ENCODE measurements at places on chromosomes 2 and 18. TPM values are rescaled to one million over a fixed set of nuclear protein-coding genes. Genes with fewer than 3 reads are reported as not detected.

The CTNNA2 gene
- not detected for total RNA-seq

DNA sequence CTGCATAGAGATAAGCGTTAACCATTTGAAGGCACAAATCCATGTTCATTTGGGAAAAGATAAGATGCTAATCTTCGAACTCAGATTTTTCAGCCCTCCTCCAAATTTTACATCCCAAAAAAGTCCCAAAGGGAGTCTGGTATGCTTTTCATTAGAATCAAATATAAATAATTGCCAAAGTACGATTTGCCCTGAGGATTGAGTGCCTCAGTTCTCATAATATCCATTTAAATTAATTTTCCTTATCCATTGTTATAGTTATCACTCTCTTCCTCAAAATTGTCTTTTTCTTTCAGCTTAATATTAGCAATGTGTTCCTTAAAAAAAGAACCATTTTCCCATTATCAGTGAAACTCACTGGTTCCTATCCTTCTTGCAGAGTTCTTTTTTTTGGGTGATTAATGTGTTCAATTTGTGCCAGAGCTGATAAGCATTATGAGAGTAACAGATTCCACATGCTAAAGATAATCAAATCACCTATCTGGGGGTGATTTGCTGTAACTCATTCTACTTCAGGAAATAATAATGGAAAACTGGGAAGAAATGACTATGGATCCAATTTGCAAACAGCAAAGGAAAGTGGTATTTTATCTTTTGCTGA is 686 bp downstream of the HNMT start:
- H3K4me3 ChIP-seq, result no peak overlapping the region
- H3K4me1 ChIP-seq, result no peaks in the 10 kb centered on the region
- H3K27me3 ChIP-seq, result no peaks in the 10 kb centered on the region
- H3K36me3 ChIP-seq, result no peaks in the 10 kb centered on the region
- no peak for DNase-seq

GRCh38 chr2:77521931-77522470 is at the start of gene LRRTM4:
TSS of gene LRRTM4 (minus strand) at chr2:77522376.
- no peak within 1 kb of the TSS for H3K27ac ChIP-seq
- H3K4me3 ChIP-seq, result no peak within 1 kb of the TSS
- H3K4me1 ChIP-seq, result no peaks in the 10 kb centered on the region
- H3K27me3 ChIP-seq, result no peaks in the 10 kb centered on the region
- DNase-seq, result no peak
- H3K36me3 ChIP-seq, result no peaks in the 10 kb centered on the region

The SCN7A gene
- total RNA-seq, result not detected

DNA sequence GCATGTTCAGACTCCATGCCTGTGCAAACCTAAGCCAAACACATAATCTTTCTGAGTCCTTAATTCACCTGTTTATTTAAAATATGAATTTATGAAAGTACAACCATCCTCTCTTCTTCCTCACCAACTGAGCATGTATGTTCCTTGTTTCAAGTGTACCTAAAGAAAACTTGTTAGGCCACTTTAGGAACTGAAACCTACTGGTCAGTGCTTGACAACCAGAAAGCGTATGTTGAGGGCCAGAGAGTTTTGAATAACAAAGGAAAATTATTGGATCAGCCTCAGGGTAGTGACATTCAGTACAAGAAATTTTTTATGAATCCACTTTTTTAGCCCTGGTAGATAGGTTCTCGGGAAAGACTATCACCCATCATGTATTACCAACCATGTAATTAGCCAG is 847.6 kb upstream of the CELF4 start:
- no peak overlapping the region for H3K4me3 ChIP-seq
- no peaks in the 10 kb centered on the region for H3K36me3 ChIP-seq

- H3K4me1 ChIP-seq, result no peaks in the 10 kb centered on the region
- H3K27me3 ChIP-seq, result no peaks in the 10 kb centered on the region
- H3K4me3 ChIP-seq, result no peak overlapping the region
Measured at GRCh38 chr2:141728886-141729285, 401.9 kb downstream of the LRP1B start.

DNA sequence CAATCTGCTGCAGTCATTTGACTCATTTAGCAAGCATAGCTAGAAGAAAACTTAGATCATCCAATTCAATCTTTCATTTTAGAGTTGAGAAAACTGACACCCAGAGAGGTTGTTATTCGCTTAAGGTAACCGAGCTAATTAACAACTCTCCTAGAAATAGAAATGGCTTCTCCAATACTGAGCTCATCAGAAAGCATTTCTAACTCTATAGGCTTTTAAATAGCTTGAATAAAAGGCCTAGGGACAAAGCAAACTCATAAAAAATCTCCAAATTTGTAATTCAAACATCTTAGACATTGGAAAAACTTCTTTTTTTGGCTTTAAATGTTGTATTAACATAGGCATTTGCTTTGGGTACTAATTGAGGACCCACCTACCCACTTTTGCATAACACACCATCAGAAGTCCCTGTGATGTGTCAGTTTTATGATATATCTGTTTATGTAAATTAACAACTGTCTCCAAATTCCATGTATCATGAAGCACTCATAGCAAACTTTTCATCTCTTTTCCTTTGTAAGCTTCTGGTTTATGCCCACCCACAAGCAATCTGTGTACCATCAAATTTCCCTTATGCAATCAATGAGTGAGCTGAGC is 343.9 kb upstream of the CHST9 start:
- no peak overlapping the region for H3K4me3 ChIP-seq
- no peaks in the 10 kb centered on the region for H3K27me3 ChIP-seq
- no peaks in the 10 kb centered on the region for H3K36me3 ChIP-seq
- no peak for DNase-seq
- no peak overlapping the region for H3K27ac ChIP-seq
- H3K4me1 ChIP-seq, result no peaks in the 10 kb centered on the region

- no peaks in the 10 kb centered on the region for H3K4me1 ChIP-seq
- H3K4me3 ChIP-seq, result no peak overlapping the region
- H3K36me3 ChIP-seq, result no peaks in the 10 kb centered on the region
- H3K27me3 ChIP-seq, result no peaks in the 10 kb centered on the region
- DNase-seq, result no peak
- H3K27ac ChIP-seq, result no peak overlapping the region
Measured at GRCh38 chr2:169265591-169265990, 96.7 kb downstream of the LRP2 start.
